ENCODE measurements at places on chromosomes 1 and 21.

GRCh38 chr1:227317523-227318015, 723 bp downstream of the CDC42BPA start:
- no peak for DNase-seq

DNA sequence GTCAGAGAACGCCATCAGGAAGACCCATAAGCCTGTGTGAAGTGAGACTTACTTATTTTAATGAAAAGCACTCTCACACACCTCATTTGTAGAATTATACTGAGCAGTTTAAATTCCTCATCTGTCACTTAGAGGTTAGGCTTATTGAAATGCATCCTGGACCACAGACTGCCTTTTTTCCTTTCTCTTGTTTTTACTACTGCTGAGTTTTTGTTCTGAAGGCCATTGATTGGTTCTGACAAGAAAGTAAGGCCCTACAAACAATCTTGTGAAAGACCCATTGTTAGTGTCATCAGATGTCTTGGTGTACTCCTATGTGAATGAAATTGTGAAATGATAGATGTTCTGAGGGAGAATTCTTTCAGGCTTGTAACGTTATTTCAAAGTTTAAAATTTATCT, 1343.3 kb upstream of the ADGRL2 start:
- DNase-seq = no peak

GRCh38 chr1:180002437-180002836, 47.8 kb downstream of the CEP350 start:
- DNase-seq = no peak

DNA sequence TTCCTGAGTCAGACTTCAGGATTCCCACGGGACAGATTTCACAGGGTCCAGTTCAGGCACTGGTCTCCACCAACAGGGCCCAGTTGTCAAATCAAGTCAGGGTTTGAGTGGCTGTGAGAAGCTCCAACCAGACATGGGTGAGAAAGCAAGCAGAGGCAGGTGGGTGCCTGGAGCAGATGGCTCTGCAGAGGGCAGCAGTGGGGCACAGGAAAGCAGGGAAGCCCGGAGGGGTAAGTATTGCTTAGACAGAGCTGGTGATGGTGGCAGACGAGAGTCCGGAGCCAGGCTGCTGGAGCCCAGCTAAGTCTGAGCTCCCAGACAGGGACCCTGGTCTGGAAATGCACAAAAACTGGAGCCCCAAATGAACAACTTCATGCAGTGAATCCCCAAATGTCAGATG, 40.4 kb downstream of the RIMS3 start:
- peak; percentile 37 for DNase-seq

DNA sequence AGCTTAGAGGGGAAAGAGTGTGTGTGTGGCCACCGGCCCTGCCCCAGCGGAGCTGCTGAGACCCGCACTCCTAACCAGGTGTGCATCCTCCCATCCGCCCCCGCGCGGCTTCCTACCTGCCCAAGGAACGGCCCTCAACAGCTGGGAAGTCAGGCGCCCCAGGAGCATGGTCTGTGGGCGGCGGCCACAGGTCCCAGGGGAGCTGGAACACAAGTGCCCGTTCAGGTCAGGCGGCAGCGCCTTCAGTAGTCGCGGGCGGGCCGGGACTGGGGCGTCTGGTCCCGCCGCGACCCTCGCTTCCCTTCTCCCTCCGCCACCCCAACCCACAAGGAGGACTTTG, 448 bp downstream of the AURKAIP1 start:
- DNase-seq = no peak

DNA sequence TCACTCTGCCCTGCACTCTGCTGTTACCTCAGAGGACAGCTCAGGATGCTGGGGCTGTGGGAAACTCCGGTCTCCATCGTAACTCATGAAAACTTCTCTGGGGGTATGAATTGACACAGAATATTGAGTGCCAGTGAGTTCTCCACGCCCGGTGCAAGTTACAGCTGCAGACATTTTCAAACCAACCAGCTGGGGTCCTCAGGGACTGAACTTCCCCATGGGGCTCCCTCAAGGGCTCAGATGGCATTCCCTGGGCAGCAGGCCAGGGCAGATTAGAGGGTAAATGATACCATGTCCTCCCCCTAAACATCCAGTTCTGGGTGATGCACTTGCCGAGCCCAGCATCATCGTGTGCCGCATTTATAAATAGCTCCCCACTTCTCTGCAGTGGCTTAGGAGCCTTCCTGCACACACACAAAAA, 27.8 kb upstream of the CCSAP start:
- no peak for DNase-seq

DNA sequence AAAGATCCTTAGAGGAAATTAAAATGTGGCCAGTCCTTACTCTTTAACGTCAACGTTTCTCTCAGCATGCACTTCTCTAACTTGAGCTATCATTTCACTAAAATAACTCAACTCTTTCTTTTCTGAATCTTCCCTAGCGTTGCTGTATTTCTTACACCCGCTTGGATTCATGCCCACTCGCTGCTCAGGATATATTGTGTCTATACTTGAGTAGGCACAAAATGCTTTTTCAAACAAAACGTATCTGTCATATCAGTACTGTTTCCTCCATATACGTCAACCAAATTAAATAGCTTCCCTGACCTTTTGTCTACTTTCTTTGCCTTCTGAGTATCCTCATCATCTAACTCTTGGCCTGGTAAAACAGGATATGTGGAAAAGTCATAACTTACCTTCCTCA, 549.7 kb downstream of the SMYD3 start:
- DNase-seq = no peak

DNA sequence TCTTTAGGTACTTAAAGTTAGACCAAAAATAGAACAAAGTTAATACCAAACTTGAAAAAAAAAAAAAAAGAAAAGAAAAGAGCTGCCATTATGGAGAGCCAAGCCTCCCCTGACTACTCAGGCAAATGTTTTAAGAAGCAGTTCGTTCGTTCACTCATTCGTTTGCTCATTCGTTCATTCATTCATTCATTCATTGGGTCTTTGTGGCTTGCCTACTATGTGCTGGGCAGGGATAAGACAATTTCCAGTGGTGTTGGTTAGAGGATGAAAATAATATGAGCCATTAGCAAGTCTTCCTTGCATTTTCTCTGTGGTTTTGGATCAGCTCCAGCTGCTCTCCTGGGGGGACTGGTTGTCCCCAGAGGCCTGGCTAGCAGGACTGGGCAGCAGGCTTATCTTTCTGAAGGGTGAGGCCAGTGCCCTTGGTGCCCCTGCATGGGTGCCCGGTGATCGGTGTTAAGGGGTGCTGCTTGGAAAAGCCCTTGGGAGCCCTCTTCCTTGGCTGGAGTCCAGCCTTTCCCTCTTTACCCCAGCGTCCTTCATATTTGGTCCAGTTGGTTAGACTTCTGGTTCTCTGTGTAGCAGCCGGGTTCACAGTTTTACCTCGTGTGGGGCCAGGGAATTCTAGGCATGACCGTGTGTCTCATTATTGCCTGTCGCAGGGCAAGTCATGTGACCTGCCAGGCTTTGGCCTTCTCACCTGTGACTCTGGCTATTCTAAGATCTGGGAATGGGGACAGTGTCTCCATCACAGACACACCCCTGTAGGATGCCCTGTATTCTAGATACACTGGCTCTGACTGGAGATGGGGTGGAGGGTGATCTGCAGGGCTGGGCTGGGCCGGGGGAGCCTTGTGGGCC, 32.8 kb downstream of the LHX4 start:
- DNase-seq = no peak

- no peak for DNase-seq
Observed at GRCh38 chr1:204920511-204920910, 49.8 kb downstream of the NFASC start.

GRCh38 chr1:156845055-156845952, 13.6 kb downstream of the INSRR start:
- no peak for DNase-seq

DNA sequence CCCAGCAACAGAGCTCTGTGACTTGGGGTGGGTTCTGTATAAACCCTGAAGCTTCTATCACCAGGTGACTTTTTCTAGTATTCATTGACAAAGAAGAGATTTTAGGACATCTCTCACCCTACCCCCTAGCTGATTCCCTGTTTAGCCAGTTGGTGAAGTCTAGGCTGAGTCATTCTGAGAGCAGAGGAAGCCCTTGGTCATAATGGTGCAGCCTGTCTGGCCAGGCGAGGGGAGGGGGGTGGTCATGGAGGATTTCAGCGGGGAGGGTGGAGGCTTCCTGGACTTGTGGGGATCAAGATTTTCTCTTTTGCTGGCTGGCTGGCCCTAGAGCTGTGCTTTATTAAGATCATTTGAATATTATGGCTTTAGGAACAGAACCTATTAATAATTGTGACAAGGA, 262.6 kb downstream of the CAMTA1 start:
- DNase-seq = no peak

GRCh38 chr1:203554071-203554470, 60.1 kb downstream of the OPTC start:
- no peak for DNase-seq

DNA sequence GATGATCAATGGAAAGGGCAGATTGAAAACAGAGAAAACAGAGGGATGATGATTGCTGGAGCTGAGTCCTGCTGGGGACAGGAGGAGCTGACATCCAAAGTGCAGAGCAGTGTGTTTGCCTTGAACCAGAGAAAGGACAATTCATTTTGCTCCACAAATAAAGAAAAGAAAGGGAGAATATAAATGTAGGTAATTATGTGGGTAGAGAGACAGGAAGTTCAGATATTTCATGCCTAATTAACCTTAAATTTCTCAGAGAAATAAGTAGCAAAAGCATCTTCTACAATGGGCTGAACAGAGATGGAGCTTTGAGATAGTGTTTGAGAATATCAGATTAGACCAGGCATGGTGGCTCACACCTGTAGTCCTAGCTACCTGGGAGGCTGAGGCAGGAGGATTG, 93.2 kb downstream of the TNFSF18 start:
- no peak for DNase-seq

DNA sequence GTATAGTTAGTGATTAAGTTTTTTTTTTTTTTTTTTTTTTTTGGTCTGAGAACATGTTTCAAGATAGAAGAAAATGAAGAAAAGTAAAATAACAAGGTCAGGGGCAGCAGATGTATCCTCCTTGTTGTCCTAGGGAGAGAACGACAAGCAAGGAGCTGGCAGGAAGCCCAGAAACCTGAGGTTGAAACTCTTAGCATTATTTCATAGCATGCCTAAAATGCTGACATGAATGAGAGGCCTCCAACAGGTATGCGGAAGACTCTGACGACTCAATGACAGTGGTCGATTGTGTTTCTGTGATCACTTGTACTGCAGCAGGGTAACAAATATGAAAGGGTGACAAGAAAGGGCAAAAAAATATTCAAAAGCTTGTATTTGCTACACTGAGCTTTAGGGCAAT, 415.9 kb downstream of the PLA2G4A start:
- DNase-seq = no peak

GRCh38 chr1:23422941-23423340, 1.6 kb downstream of the TCEA3 start:
- no peak for DNase-seq

DNA sequence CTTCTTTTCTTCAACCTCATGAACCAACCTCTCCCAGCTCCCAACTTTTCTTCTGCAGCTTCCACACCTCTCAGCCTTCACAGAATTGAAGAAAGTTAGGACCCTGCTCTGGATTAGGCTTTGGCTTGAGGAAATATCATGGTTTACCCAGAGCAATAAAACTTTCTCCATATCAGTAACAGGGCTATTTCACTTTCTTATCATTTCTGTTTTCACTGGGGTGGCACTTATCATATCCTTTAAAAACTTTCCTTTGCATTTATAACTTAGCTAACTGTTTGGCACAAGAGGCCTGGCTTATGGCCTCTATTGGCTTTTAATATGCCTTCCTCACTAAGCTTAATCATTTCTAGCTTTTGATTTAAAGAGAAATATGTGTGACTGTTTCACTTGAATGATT, 9.4 kb upstream of the FAM3B start:
- no peak for DNase-seq

DNA sequence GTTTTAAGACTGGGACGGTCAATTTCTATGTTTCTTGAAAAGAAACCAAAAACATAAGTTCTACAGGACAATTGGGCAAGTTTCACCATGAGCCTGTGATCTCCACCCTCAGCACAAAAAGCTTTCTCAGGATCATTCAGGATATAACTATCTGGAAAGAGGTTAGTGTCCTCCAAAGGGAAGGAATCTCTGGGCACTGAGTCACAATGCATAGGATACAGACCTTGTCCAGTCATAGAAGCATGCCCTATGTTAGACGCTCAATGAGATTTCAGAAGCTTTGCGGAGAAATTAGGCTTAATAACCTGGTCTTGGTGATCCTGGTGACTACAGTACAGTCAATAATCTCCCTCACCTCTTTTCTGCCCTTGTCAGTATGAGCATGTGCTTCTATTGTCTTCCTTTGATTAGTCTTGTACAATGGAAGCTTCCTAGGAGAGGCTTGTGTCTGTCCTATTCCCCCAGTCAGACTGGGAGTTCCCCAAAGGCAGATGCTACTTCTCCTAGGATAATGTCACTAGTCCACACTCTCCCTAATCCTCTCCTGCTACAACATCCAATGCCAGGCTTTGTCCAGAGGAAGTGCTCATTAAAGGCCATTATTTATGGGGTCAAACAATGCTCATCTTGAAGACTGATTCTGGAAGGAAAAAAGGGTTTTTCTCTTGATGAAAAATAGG, 97.4 kb downstream of the KCNH1 start:
- DNase-seq = no peak

DNA sequence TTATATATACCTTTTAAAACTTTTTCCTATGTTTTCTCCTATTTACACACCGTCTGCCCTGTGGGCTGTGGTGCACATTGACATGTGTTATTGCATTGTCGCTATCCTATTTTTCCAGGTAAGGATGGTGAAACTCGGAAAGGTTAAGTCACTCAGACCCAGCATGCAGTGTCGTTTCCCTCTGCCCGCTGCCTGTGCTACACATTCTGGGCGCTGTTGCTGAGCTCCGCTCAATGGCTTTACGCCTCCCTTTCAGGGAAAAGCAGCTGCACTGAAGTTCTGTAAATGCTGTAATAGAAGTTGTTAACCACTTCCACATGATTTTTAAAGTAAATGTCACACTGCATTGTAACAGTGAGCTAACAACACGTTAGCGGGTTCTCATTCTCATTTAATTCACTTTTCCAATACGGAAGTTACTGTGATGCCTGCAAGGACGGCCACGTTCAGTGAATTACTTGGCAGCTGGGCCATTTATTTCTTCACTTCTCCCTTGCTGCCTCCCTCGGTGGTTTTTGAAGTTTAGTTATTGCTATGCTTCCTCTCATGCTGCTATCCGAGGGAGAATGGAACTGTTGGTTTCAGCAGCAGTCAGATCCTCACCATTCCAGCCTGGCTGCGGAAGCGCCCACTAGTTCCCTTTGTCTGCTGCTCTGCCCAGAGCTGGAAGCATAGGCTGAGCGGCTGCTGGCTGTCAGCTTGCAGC, 288.7 kb downstream of the SPATA17 start:
- no peak for DNase-seq

- DNase-seq = no peak
Observed at GRCh38 chr1:56573311-56573710, 6.1 kb downstream of the PLPP3 start.

- DNase-seq = no peak
Observed at GRCh38 chr1:177631770-177632169, 338.1 kb downstream of the SEC16B start.
